ENCODE measurements at places on chromosomes 5 and 9.

GRCh38 chr5:16446993-16447392 lies 18.6 kb downstream of the ZNF622 start:
- DNase-seq: no peak

DNA sequence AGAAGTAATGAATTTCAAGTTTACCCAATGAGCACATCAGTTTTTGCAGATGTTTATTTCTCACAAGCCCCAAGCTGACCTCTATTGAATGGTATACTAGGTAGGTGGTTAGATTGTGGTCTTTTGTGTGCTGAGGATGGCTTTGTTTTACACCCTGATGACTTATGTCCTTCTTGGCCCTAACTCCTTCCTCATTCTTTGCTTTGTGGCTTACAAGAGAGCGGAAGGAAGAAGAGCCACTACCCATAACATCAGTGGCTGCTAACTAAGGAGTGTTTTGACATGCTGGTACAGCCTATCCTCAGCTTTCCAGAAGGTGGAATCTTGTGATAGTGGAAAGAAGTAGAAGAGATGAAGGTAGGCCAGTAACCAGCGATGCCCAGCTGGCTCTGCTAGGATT lies 85.7 kb upstream of the NTRK2 start:
- DNase-seq: no peak

DNA sequence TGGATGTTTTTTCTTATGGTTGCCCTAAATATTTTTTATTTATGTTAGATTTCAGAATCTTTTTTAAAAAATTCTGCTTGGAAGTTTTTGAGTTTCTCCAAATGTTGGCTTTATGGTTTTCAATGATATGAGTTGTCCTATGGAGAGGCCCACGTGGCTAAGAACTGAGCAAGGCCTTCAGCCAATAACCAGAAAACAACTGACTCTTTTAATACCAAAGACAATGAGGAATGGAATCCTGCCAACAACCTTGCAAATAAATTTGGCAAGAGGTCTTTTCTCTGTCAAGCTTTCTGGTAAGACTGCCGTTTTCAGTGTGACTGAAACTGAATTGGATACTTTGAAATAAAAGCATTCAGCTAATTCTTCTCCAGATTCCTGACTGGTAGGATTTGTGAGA lies 1740.1 kb upstream of the WWC1 start:
- DNase-seq: no peak

- no peak for DNase-seq
Measured at GRCh38 chr5:1374679-1375055, 29.8 kb upstream of the CLPTM1L start.

DNA sequence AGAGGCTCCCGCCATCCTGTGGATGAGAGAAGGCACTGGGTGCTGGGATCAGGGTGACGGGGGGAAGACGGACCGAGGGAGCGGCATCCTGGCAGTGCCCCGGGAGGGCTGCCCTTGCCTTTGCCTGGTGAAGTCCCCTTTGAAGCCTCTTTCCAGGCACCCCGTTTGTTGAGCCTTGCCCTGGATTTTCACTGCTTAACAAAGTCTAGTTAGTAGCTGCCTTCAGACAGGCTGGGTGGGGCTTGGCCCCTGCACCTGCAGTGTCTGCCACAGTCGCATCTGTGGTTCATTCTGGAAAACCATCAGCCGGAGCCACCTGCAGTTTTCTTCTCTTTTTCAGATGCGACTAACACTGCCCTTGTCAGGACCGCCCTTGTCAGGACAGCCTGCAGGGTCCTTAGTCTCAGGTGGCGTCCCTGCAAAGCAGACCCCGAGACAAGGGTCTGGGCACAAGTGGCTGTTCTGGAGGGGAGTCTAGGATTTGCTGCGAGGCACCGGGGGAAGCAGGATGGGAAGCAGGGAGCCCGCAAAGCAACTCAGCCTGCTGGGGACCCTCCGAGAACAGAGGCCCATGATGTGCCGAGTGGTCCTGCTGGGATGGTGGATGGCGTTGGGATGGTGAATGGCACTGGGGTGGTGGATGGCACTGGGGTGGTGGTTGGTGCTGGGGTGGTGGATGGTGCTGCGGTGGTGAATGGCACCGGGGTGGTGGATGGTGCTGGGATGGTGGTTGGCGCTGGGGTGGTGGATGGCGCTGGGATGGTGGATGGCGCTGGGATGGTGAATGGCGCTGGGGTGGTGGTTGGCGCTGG lies 147.9 kb upstream of the COL5A1 start:
- DNase-seq: no peak

Data from CD8-positive, alpha-beta memory T cell (primary cell).